ENCODE measurements at places on chromosomes 6 and 20.

GRCh38 chr6:225907-226306 lies 66.4 kb upstream of the DUSP22 start:
- no peak for DNase-seq

GRCh38 chr6:127956260-127956888 lies 55.5 kb upstream of the THEMIS start:
- DNase-seq: no peak

- no peak for DNase-seq
Observed at GRCh38 chr20:30949761-30950160, 307.7 kb upstream of the DEFB115 start.

DNA sequence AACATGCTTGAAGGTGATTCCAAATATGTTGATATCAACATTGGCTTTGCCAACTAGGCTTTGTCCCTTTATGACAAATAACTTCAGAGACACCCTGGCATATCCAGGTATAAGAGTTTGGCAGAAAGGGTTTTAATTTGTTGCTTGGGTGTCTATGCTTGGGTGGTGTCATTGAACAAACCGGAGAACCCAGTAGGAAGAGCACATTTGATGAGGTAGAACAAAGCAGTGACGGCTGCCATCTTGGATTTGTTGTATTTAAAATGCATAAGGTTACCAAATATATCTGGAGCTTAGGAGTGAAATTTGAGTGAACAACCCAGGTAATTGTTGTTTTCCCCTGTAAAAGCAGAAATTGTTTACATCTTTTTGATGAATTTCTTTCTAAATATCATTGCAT lies 503.7 kb upstream of the JARID2 start:
- DNase-seq: no peak

DNA sequence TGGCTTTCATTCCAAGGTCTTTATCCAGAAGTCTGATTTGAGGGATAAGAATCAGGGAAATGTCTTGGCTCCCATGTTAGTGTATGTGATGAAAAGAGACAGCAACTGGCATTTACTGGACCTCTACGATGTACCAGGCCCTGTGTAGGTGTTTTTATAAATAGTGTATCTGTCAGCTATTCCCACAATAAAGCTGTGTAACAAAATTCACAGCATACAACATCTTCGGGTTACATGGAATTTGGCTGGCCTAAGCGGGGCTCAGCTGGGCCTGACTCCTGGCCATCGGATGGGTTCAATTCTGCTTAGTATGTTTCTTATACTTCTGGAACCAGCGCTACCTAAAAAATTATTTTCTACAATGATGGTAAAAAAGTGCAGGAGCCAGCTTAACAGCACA lies 128.2 kb downstream of the SNX5 start:
- DNase-seq: no peak

DNA sequence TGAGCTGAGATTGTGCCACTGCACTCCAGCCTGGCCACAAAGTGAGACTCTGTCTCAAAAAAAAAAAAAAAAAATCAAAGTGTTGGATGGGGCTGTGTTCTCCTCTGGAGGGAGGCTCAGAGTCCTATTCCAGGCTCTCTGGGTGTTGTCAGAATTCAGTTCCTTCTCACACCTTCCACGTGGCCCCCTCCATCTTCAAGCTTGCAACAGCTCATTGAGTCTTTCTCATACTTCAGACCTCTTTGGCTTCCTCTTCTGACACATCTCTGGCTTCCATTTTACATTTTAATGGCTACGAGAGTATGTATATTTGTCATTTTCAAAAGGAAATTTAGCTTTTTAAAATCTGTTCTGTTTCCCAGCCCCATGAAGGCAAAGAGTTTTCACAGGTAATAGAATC lies 85.8 kb downstream of the RNF144B start:
- no peak for DNase-seq

DNA sequence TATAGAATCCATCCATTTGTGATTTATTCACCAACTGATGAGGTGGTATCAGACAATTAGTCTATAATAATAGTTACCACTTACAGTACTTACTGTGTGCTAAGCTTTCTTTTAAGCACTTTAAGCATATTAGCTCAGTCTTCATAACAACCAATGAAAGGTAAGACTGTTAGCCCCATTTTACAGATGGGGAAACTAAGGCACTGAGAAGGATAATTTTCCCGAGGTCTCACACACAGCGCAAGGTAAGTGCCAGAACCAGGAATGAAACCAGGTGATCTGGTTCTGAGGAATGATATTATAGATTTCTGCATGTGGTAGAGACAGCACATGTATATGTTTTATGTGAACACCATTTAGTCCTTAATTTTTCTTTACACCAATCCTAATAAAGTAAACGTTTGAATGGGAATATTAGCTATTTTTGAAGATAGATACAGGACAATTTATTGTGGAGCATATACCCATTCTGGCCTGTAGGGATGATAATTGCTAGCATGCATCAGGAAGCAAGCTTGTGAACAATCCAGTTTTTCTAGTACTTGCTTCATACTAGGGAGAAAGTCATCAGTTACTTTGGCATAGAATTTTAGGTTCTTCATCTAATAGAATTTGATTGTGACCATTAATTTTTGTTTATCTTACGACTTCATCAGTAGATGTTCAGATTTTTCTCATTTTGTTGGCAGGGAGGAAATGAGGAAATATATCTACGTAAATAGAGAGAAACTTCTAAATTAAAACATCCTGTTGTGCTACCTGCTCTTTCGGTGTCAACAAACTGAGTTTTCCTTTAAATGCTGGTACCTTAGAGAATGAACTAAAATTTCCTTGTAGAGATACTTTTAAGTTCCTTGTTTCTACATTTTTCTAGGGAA lies 3.0 kb downstream of the YWHAB start:
- DNase-seq: no peak

GRCh38 chr20:57195469-57196100 lies 70.9 kb downstream of the BMP7 start:
- DNase-seq: no peak

- DNase-seq: no peak
Observed at GRCh38 chr6:4069199-4069598, 9.7 kb downstream of the FAM217A start.

DNA sequence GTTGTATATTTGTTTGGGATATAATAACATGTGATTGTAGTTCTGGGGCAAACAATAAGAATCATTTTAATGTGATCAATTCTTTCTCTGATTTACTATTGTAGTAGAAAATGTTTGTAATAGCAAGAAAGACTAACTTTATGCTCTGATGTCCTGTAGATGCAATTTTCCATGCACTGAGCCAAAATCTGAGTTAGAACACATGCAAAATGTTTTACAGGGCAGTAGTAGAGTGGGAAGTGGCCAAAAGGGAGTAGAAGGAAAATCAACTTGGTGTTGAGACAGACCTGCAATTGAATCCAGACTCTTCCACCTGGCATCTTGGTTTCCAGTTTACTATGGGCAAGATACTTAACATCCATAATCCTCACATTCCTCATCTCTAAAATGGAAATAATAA lies 93.5 kb upstream of the BMP5 start:
- DNase-seq: no peak

GRCh38 chr20:42046371-42047085 lies 428.4 kb upstream of the CHD6 start:
- no peak for DNase-seq

Data from kidney epithelial cell (primary cell).